ENCODE measurements at places on chromosomes 6 and 20. TPM values are rescaled to one million over a fixed set of nuclear protein-coding genes. Genes with fewer than 3 reads are reported as not detected.

DNA sequence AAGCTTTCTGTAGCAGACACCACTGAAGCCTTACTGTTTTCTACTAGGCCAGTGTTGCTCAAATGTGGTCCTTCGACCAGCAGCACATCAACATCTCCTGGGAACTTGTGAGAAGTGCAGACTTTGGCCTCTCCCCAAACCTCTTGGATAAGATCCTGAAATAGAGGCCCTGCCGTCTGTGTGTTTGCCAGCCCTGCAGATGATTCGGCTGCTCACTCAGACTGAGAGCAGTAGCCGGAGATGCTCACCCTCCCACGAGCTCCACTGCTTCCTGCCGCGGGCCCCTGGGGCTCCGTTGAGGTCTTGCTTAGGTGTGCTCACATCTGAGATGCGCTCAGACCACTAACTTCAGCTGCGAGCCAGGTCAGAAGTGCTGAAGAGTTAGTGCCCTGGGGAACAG is 129.5 kb upstream of the SSTR4 start:
- no peak overlapping the region for H3K27ac ChIP-seq
- H3K4me1 ChIP-seq: peaks cover 5% of the 10 kb centered on the region
- no peaks in the 10 kb centered on the region for H3K36me3 ChIP-seq
- H3K4me3 ChIP-seq: no peak overlapping the region
- DNase-seq: no peak

DNA sequence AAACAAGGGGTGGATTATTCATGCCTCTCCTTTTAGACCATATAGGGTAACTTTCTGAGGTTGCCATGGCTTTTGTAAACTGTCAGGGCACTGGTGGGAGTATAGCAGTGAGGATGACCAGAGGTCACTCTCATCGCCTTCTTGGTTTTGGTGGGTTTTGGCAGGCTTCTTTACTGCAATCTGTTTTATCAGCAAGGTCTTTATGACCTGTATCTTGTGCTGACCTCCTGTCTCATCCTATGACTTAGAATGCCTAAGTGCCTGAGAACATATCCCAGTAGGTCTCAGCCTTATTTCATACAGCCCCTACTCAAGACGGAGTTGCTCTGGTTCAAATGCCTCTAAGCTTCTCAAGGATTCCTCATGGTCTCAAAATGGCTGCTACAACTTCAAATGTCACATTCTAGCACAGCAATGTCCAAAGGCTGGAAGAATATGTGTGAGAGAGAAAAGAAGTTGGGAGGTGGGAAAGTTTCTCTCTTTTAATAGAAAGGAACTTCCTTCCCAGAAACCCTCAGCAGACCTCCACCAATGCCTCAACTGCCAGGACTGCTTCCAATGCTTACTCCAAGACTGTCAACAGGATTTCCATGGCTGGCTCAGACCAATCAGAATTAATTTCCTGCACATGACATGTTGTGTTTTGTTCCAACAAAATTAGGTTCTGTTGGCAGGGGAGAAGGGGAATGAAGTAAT is 46.6 kb upstream of the SLC9A8 start:
- peaks cover 8% of the 10 kb centered on the region for H3K27me3 ChIP-seq
- H3K36me3 ChIP-seq: peaks cover 17% of the 10 kb centered on the region
- peaks cover 63% of the 10 kb centered on the region for H3K4me1 ChIP-seq
- H3K27ac ChIP-seq: no peak overlapping the region
- DNase-seq: no peak
- H3K4me3 ChIP-seq: no peak overlapping the region

DNA sequence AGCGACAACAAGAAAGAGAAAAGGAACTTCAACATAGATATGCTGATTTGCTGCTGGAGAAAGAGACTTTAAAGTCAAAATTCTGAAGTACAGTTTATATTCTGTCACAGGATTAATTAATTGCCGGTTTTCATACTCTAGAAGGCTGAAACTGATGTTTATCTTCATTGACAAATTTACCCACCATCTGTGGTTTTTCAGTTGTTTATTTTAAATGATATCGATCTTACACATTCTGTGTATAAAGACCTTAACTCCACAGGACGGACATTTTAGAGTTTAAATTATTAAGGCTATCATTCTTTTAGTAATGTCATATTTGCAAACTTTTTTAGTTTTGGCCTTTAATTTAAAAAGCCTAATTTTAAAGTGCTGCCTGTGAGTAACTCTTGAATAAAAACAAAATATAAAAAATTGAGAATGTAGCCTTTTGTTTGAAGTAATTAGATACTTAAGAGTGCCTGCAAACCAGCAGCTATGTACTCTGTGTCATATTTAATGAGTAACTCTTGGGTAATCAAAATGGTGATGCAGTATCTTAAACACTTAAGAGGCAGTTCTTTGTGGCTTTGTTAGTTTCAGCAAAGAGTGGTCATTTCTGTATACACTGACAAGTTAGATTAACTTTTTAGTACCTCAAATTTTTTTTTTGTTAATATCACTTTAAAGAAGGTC is 59.3 kb downstream of the CDC5L start:
- H3K27ac ChIP-seq: no peak overlapping the region
- H3K36me3 ChIP-seq: peaks cover 31% of the 10 kb centered on the region
- no peaks in the 10 kb centered on the region for H3K4me1 ChIP-seq
- no peak for DNase-seq
- H3K4me3 ChIP-seq: no peak overlapping the region

Gene KCNB1
- 1.5 TPM for total RNA-seq

Gene EYA2
- 1.5 TPM for total RNA-seq

DNA sequence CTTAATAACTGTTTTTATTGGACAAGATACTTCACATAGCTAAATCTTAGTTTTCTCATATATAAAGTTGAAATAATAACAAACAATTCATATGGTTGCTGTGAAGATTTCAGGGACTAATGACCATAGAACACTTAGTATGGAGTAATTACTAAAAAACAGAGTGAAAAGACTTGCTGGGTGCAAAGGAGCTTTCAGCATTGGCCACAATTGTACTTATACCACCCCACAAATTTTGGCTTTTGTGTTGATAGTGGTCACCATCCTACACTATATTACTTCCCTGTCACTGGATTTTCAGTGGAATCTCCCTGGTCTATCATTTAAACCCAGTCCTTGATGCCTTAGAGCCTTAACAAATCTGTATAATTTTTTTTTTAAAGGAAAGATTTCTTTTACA is 398.6 kb upstream of the EPHA7 start:
- no peak for DNase-seq
- no peak overlapping the region for H3K27ac ChIP-seq

All from WTC11 (cell line).